ENCODE measurements at places on chromosomes 7 and 10.

- no peak for DNase-seq
These were observed 72.3 kb upstream of the KLF6 start for GRCh38 chr10:3857318-3857717.

DNA sequence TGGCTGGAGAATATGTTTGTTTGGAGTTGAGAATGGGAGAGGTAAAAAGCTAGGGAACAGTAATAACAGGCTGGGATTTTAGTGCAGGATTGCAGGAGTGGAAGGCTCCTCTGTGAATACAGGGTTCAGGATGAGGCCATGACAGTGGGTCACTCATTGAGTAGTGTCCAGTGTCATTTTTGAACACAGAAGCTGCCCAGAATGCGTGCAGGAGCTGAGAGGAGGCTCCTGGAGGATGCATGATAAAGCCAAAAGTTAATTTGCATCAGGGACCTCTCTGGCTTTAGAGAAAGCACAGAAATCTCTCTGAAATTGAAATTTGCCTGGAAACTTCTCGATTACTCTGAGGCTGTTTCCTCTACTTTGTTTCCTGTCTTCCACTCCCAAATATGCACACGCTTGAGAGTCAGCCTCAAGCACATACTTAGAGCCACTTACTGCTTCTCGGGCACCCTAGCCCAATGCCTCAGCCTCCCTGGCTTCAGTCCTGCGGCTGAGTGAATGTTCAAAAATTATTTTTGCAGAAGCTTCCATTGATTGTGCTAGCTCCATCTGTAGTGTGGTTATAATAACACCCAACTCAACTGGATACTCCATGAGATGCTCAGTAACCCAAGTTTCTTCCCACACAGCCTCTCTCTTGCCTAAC, 1.8 kb upstream of the GALNT17 start:
- DNase-seq, result no peak

GRCh38 chr7:77217474-77218185, 18.0 kb upstream of the FGL2 start:
- no peak for DNase-seq

DNA sequence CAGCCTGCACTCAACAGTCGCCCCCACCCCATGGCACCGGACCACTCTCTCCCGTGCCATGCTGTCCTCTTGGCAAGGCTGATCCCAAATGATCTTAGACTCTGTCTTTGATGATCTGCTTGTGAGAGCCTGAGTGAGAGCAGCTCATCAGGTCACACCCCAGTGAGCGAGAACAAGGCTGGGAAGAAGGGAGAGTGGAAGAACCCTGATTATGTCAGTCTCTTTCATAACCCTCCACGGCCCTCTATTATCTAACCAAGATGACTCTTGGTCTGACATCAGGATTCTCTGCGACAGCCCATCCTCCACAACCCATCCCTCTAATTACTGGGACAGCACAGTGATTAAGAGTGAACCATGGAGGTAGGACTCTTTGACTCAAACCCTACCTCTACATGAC, 53.1 kb upstream of the C7orf33 start:
- DNase-seq, result no peak

DNA sequence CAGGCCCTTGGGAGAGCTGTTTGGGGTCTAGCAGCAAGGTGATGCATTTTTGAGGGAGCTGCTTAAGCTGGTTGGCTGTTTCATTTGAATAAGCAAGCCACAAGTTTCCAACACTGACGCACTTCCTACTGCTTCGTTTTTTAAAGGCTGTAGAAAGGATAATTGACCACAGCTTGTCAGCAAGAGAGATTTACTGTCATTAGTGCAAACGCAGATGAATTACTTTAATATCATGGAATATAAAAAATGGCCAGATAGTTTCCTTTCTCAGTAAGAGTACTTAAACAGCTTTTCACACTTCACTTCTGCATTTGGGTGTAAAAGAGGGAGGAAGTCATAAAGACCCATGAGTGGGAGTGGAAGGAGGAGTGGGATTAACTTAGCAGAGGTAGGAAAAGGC, 61.5 kb downstream of the FZD1 start:
- no peak for DNase-seq

DNA sequence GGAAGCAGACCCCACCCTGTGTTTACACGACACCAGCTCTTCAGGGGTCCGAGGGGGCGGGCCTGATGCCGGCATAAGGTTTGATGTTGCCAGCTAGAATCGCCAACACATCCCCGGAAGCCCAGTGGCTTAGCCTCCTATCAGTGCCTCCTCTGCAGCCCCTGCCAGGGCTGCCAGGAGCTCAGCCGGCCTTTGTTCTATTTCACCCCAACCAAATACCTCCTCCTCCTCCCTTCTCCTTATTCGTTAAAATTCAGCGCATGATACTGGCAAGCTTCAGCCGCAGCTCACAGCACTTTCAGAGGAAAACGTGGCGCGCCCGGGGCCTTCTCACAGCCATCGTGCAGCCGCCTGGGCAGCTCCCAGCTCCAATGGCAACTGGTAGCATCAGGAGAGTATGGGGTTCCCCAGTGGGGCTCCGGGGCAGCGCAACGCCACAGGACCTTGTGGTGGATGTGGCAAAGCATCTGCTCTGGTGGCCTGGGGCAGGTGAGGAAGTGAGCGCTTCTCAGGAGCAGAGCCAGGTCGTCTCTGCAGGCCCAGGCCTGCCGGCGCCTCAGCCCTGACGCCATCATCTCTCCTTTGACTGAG, 176.4 kb upstream of the RHEB start:
- DNase-seq, result no peak

DNA sequence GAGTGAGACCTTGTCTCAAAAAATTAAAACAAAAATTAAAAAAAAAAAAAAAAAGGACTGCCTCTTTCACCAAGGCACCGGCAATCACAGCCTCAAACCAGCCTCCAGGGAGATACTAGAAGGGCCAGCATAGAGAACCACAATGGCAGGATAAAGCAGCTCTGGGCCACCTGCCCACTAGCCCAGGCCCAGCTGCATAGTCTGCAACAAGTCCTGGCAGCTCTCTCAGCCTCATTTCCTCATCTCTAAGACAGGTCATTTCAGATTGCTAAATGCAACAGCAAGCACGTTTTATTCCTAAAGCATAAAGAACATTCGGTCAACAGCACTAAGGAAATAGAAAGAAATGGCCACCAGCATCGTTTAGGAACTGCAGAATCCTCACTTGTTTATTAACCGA, 28.8 kb downstream of the XPNPEP1 start:
- peak; percentile 73 for DNase-seq

DNA sequence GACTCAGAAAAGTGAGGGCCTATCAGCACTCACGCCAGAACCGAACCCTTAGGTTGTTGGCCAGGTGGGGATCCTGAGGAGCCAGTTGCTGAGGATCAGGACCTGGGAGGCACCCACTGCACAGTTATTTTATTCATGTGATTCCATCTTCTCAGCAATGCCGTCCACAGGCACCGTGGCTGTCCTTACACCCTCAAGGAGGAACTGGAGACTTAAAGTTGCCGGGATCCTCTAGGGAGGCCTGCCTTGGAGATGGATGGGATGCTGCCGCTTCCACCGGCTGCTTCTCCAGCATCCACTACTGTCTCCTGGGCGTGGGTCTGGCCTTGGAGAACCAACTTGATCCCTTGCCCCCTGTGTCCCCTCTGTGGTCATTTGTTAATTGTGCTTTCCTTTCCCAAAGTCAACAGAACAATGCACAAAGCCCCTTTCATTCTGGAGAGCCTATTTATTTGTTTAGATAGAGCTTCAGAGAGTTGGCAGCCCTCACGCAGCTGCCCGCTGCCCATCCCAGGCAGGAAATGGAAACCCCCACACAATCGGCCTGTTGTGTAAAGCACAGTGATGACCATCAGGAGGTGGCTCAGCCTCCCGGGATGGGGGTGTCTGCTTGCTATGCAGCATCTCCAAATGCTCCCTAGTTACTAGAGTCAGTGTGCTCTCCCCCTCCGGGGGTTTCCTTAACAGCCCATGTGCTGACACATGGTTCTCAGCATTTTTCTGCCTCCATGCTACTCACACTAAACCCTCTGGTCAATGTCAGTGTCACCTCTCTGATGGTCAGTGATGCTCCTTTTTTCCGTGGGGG, 52.9 kb upstream of the IGFBP3 start:
- no peak for DNase-seq

DNA sequence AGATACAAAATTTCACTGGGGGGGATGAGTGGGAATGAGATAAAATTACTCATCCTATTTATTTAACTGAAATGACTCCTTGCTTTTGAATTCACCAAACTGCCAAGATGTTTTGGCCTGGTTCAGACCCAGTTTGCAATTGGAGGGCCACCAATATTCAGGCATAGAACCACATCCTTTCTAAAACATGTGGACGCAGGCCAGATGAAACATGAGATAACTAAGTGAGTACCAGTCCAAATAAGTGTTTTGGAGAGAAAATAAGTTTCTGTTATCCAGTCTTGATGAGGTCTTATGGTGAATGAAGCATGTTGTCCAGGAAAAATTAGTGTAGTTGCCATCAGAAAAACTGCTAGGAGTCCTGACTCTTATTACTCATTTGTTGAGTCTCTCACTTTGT, 36.3 kb upstream of the PDK4 start:
- peak; percentile 29 for DNase-seq

DNA sequence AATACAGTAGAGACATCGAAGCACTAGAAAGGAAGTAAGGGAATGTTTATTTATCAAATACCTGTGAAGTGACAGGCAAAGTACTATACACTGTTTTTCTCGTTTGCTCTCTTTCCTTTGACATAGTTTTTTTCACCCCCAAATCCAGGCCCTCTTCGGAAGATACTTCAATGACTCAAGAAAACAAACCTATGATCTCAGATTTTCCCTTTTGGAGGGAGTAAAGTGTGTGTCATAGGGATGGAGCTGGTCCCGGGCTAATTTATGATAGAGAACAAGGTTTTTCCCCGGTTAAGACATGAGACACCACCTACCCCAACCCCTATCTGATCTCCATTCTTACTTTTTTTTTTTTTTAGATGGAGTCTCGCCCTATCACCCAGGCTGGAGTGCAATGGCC, 61.7 kb downstream of the MAP3K8 start:
- peak; percentile 10 for DNase-seq

GRCh38 chr10:10044922-10045764, 972.5 kb upstream of the CELF2 start:
- DNase-seq, result no peak

GRCh38 chr7:64551375-64552142, 11.3 kb downstream of the ZNF680 start:
- DNase-seq, result peak; percentile 53

DNA sequence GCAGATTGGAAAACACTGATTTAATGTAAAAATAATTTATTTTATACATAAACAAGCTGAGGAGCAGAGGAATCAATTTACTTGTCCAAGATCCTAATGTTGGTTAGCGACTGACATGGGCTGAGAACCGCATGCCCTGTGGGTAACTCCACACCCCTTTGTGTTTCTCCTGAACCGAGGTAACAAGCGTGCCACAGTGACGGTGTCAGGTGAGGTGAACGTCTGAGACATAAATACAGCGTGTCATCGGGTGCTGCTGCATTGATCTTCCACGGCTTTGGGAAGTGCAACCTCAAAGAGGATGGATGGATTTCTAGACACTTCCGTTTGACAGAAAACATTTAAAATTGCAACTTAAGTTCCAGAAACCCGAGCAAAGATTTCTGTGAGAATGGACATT, 386.8 kb upstream of the ADARB2 start:
- no peak for DNase-seq

Data from adipocyte (in vitro differentiated cells).